CD4-positive, alpha-beta T cell treated with Interferon gamma for 1 hour (primary cell): ENCODE measurements at places on chromosomes 1 and 21.

DNA sequence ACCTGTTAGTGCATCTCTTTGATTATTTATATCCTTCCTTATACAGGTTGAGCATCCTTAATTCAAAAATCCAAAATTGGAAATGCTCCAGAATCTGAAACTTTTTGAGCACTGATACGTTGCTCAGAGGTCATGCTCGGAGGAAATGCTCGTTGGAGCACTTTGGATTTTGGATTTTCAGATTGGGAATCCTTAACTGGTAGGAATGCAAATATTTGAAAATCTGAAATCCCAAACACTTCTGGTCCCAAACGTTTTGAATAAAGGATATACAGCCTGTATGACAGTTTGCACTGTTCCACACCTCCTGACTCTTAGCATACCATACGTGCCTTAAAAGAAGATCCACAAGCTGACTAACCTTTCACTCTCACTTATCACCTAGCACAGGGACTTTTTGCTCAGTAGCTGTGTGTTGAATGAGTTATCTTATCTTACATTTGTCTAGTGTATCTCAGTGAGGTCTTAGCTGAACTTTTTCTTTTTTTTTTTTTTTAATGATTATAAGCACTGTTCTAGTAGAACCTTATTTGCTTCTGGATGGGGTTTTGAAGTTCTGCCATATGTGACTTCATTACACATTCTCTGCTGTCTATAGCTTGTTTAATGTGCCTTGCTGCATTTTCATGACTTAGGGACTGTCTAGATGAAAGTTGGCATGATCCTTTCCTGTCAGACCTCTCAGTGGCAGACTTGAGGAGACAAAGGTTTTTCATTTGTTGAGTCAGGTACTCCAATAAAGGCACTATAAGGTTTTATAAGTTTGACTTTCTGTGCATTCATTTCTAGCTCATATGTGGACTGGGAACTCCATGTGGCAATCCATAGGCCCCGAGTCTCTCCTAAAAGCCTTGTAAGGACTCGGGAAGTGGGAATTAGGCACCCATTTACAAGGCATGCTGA lies 21.6 kb downstream of the PTGFRN start:
- DNase-seq, result no peak

- peak; percentile 46 for DNase-seq
Measured at GRCh38 chr1:6205849-6206519, at the start of gene RNF207. RNF207 (plus strand) TSS chr1:6206119; CDS start chr1:6206536, 417 bp downstream.

DNA sequence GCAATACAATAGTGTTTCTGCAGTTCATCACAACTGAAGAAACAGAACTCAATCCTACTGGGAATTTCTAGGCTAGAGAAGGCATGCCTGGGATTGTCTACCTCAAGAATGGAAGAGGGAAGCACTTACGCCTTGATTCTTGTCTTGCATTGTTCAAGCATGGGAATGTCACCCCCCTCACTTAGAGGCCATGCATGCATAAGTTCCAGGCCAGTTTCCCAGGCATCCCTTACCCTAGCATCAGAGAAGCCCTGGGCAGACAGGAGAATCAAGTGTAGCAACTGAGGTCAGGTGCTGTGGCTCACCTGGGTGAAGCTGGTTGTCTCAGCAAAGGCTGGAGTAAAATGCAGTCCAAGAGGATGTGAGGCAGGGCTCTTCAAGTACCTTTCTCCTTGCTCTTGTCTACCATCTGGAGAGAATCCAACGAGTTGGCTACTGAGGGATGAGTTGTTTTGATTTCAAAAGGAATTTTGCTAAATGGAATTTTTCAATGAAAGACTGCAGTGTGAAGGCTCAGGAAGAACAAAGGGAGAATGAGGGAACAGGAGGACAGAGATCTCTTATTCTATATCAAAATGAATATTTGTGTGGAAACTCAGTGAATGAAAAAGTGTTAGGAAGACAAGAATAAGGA lies 174.3 kb downstream of the NEK7 start:
- DNase-seq, result no peak

DNA sequence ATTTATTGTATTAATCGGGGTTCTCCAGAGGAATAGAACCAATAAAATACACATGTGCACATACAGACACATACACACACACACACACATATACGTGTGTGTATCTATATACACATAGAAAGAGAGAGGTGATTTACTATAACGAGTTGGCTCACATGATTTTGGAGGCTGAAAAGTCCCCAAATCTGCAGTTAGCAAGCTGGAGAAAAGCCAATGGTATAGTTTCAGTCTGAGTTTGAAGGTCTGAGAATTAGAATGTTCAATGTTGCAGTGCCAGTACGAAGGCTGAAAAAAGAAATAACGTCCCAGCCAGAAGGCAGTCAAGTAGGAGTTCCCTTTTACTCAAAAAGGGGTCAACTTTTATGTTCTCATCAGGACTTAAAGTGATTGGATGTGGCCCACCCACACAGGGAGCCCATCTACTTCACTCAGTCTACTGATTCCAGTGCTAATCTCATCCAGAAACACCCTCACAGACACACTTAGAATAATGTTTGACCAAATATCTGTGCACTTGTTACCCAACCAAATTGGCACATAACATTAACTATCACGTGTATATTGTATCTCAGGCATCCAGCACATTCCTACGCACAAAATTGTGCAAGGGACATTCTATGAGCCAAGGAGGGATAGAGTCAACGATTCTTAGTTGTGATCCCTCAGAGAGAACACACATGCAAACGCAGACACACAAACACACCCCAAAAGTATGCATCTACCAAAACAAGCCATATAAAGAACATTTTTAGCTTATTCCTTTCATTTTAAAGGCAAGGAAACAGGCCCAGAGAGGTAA lies 195.5 kb upstream of the DUSP10 start:
- DNase-seq, result no peak

DNA sequence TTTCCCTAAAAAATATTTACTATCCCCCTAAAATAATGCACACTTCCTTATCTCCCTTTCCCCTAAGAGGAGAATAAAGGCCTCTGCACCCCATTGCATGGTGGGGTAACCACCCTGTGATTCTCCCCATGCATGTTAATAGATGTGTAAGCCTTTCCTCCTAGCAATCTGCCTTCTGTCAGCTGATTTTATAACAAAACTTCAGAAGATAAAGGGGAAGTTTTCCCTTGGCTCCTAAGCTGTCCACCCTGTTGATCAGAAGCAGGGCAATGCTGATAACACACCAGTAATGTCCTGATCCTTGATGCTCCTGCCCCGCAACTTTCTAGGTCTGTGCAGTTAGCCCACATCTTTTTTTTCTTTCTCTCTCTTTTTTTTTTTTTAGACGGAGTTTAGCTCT lies 11.4 kb upstream of the RNF187 start:
- DNase-seq, result no peak

- no peak for DNase-seq
Measured at GRCh38 chr1:212415107-212415841, 588 bp upstream of the PACC1 start.

- no peak for DNase-seq
Measured at GRCh38 chr1:4565166-4565565, 89.2 kb upstream of the AJAP1 start.

- no peak for DNase-seq
Measured at GRCh38 chr1:45979778-45980176, 152.7 kb downstream of the PIK3R3 start.

DNA sequence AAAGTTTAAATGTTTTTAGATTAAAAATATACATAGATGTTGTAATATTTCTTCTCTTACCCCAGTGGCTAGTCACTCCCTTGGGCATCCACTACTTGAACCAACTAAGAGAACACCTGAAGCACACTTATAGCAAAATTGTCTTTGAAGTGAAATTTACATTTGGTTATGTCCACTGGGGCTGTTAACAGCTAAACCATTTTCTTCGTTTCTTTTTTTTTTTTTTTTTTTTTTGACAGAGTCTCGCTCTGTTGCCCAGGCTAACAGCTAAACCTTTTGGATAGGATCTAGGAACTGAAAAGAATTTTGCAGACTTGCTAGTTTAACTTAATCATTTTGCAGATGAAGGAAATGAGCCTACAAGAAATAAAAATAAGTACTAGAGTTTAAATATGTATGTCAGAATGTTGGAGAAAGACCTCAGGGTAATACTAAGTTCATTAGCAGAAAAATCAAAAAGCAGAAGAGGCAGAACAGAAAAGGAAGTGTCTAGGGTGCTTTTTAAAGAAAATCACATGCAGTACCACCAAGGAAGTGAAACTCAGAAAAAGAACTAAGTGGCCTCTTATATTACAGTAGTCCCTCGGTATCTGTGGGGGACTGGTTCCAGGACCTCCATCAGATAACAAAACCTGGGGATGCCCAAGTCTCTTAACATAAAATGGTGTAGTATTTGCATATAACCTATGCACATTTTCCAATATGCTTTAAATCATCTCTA lies 11.8 kb downstream of the DRAM2 start:
- DNase-seq, result peak; percentile 28

DNA sequence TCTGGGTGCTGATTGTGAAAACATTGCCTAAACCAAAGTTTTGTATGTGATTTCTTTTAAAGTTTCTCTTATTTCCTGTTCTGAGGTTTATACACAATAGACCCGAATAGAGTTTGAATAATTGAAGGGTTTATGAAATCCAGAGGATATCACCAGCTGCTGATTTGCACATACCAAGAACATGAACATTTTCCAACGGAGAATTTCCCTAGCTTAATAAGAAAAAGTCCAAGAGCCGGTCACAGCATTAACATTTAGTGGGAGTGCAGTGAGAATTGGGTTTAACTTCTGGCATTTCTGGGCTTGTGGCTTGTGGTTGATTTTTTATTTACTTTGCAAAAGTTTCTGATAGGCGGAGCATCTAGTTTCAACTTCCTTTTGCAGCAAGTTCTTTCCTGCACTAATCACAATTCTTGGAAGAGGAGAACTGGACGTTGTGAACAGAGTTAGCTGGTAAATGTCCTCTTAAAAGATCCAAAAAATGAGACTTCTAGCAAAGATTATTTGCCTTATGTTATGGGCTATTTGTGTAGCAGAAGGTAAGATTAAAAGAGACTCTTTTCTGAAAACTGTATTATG lies at the start of gene CFH:
Gene CFH, plus strand, starts transcription at position 407 of the 579 bp plus-strand sequence. Its CDS starts 75 bp downstream, at position 482.
- no peak for DNase-seq

DNA sequence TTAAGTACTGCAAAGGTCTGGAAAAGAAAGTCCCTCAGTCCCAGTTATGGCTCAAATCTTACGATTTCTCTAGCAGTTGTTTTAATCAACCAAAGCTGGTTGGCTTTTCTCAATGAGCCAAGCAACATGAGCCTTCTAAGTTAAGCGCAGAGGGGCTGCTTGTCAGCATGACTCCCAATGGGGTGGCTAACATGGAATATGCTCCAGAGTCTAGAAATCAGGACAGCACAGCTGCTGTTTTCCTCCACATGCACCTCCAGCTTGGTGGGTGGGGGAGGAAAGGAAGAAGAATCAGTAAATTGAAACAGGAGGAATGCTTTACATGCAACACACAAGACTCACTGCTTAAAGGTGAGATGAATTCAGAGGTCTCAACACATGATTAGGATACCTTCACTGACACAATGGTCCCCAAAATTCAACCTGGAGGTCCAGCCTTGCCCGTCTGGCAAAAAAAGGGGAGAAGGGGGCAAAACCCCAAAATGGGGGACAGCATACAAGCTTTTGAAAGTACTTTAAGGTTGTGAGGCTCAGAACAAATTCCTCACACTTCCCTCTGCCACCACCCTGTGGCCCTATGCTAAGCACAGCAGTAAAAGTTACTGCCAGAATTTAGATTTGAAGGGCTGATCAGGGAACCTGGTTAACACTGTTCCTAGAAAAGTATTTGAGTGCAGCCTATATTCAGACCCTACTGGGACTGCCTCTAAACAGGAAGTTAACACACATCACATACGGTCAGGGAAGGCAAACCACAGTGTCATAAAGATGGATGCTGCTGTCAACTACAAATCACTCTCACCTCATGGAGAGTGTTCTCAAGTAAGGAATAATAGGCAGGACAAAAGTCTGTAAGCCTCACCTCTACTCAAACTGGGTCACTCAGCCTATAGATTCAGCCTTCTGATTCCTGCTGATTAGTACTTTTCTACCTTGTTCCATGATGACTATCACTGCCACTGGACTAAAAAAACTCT lies 2.6 kb downstream of the GATAD2B start:
- peak; percentile 5 for DNase-seq

DNA sequence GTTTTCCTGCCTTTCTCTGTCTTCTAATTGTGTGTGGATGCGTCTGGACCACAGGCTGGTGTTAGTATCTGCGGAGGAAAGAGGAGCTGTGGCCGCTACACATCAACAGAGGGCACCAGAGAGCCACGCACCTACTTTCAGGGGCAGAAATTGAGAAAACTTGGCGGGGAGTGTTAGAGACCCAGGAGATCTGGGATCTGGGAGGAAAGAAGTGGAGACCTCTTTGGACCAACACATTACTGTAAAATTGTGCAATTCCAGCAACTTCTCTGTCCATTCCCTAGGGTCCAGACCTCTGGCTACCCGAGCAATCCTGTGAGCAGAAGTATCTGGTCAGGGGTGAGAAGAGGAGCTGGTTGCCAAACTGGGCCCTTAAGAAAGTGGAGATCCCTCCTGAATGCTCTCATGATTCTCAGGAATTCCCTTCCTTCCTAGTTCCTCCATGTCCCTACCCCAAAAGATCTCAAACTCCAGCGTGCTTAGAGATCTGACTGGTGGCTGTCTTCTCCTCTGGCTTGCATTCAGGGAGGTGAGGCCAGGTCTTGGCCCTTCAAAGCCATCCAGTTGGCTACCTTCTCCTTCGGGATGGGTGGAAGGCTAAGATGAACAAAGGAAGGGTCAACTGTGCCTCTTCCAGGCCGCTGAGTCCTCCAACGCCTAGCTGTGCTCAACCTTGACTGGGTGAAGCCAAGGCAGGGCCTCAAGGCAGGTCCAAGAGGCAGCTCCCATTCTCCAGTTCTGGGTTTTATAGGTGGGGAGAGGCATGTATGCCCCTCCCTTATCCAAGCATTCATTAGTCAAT lies 1.2 kb upstream of the KIRREL1 start:
- peak; percentile 13 for DNase-seq

GRCh38 chr1:53957194-53957818 lies 11.2 kb downstream of the LRRC42 start:
- DNase-seq, result no peak

DNA sequence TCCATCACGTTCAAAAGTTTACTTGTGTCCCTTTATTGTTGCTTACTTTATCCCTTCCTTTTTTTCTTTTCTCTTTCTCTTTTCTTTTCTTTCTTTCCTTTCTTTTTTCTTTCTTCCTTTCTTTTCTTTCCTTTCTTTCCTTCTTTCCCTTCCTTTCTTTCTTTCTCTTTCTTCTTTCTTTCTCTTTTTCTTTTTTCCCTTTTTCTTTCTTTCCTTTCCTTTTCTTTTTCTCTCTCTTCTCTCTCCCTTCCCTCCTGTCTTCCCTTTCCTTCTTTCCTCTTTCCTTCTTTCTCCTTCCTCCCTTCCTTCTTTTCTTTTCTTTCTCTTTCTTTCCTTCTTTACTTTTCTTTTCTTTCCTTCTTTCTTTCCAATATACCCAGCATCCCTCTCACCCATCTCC lies 391.2 kb downstream of the DPYD start:
- no peak for DNase-seq
